ELF-1 (cell line): ENCODE measurements at places on chromosomes 13 and 19.
A peak's percentile ranks its signal among the peaks of the same experiment; 100 is the strongest.

DNA sequence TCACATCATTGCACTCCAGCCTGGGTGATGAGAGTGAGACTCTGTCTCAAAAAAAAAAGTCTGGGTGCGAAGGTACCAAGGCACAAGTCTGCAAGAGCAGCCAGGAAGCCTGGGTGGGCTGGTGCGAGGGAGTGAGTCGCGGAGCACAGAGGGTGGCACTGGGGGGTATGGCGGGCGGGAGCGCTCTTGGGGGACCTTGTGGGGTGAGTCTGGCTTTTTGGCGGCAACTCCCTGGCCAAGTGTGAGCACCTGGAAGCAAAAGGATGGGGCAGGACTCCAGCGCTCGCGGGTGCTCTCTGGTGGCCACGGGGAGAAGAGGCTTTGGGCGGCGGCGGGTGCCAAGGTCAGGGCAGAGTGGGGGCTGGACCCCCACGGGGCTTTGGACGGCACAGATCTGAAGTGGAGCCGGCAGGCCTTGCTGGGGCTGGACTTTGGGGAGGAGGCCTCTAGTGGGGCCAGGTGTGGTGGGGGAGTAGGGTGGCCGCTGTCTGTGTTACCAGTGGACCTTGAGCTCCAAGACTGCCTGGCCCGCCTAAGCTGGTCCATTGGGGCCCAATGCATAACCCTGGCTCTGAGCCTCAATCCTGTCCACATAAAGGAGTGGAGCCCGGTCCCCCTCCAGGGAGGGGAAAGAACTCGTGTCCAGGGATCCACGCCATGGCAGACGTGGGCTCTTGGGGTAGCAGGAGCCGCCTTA is 1.6 kb downstream of the P2RY11 start:
- DNase-seq = peak; percentile 77

GRCh38 chr13:21579754-21580316 is 24.1 kb downstream of the MICU2 start:
- DNase-seq = no peak

- no peak for DNase-seq
These were observed 18.0 kb downstream of the PRAM1 start for GRCh38 chr19:8484331-8484894.

- peak; percentile 93 for DNase-seq
These were observed 2.4 kb downstream of the GDF15 start for GRCh38 chr19:18388100-18388959.

- DNase-seq = no peak
These were observed 3.1 kb upstream of the LYPD3 start for GRCh38 chr19:43468354-43469159.

GRCh38 chr13:66195238-66195637 is 1034.9 kb downstream of the PCDH9 start:
- DNase-seq = no peak

DNA sequence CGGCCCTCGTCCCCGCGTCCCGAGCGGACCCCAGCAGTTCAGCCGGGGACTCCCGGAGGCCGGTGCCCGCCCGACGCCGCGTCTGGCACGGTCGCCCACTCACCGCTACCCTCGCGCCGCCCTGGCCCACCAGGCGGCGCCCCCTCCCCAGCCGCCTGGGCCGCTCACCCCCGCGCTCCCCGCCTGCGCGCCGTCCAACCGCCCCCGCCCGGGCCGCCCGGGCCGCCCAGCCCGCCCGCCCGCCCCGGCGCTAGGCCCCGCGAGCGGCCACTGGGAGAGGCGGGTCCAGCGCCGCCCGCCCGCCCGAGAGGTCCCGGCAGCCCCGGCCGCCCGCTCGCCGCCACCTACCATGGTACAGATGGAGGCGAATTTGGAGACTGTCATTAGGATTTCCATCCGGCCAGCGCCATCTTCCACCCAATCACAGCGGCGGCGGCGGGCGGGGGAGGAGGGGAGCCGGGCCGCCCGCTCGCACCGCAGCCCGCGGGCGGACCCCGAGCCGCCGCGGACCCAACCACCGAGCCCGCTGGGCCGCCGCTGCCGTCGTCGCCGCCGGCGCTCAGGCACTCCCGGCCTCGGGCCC is at the start of gene USP12:
USP12 (minus strand) TSS at position 568 of the 583 bp plus-strand sequence; CDS start at position 396, 172 bp downstream.
- peak; percentile 32 for DNase-seq

DNA sequence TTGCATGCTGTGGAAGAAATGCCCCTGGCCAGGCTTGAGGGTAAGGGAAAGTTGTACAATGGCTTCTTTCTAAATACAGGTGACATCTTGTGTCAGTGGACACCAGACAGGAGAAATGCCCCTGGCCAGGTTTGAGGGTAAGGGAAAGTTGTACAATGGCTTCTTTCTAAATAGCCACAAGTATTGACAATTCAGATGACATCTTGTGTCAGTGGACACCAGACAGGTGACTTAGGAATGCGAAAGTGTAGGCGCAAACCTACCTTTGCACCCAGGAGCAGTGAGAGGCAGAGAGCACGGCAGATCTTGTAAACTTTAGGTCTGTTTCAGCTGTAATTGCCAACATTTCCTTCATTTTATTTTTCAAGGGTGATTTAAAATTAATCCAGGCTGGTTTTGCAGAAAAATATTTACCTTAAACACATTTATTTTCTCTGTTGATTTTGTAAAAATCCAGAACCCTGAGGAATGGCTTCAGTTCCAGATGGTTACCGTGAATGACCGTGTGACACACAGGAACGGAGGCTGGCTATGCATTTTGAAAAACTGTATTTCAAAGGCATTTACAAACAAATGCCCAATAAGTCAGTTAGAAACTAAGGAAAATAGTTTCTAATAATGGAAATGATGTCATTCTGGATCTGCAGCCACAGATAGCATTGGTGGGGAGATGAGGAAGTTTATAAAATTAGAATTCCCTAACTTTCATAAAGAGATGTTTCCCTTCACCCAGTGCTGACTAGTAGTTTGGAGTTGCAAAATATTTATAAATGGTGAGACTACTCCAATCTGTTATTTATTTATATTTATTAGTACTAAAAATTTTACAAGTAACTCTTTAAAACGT is 34.9 kb downstream of the TNFSF13B start:
- no peak for DNase-seq

DNA sequence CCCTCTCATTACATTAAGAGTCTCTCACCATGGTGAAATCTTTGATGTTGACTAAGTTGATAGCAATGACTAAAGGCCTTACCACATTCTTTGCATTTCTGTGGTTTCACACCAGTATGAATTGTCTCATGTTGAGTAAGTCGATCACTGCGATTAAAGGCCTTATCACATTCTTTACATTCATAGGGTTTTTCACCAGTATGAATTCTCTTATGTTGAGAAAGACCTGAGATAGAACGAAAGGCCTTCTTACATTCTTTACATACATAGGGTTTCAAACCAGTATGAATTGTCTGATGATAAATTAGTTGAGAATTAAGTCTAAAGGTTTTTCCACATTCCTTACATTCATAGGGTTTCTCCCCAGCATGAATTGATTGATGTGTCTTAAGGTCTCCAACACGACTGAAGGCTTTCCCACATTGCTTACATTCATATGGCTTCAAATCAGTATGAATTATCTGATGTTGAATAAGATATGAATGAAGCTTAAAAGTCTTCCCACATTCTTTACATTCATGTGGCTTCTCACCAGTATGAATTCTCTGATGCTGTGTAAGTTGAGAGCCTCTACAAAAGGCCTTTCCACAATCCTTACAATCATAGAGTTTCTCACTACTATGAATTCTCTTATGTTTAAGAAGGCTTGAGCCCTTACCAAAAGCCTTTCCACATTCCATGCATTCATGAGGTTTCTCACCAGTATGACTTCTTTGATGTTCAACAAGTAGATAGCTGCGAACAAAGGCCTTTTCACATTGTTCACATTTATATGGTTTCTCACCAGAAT is 45.6 kb downstream of the ZNF283 start:
- DNase-seq = no peak

- DNase-seq = no peak
These were observed 48.6 kb downstream of the SCEL start for GRCh38 chr13:77584106-77584505.

GRCh38 chr13:104024416-104025170 is 958.4 kb upstream of the SLC10A2 start:
- no peak for DNase-seq

DNA sequence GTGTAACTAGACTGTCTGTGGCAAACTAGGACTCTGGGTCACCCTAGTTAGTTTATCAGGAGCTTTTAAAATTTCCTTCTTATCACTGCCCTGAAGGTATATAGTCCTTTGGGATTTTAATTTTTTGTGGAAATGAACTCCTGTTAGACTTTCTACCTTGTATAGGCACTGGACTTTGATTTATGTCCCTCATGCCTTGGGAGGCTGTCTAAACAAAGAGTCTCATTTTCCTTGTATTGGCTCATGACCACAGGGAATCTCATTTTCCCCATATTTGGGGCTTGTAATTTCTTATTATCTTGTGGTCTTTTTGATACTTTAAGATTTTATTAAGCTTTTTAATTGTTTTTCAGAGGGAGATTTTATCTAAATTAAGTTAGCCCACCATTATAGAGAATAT is 21.4 kb downstream of the KCTD4 start:
- DNase-seq = no peak

DNA sequence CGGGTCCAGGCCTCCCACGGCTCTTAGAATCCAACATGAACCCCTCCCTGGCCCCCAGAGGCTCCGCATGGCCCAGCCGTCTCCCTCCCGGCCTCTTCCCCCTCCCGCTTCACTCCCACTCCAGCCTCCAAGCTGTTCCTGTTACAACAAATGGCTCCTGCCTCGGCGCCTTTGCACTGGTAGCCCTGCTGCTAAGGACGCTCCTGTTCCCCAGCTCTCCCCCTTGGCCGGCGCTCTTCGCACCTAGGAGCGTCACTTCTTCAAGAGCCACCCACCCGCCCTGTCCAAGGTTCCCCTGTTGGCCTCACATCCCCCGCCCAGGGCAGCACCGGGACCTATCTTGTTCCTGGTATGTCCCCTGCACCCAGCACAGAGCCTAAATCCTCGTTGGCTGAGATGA is 9.4 kb downstream of the CCDC124 start:
- no peak for DNase-seq

GRCh38 chr13:40460116-40460515 is 206.3 kb downstream of the FOXO1 start:
- no peak for DNase-seq

GRCh38 chr13:30421093-30422053 is 920 bp upstream of the UBE2L5 start:
- DNase-seq = peak; percentile 80

DNA sequence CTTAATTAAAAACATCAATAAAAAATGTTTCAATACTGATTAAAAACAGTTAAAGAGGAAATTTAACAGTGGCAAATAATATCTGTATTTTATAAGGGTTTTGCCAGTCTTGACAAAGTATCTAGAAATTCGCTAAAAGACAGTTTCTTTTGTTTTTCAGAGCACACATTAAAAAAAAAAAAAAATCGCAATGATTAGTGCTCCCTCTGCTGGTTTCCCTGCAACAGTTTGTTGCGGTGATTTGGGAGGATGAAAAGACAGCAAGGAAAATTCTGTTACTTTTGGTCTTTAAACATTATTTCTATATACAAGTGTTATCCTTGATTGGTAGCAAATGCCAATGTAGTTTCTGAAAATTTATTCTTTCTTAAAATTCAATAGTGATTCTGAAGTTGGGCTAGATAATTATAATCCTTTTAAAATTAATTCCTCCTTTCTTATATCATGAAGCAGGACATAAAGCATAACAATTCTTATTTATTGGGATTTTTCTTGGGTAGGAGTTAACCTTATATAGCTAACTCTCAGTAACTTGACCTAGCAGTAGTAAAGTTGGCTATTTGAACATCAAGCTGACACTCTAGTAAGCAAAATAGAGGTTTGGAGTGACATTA is 23.1 kb upstream of the SPRY2 start:
- DNase-seq = peak; percentile 18

DNA sequence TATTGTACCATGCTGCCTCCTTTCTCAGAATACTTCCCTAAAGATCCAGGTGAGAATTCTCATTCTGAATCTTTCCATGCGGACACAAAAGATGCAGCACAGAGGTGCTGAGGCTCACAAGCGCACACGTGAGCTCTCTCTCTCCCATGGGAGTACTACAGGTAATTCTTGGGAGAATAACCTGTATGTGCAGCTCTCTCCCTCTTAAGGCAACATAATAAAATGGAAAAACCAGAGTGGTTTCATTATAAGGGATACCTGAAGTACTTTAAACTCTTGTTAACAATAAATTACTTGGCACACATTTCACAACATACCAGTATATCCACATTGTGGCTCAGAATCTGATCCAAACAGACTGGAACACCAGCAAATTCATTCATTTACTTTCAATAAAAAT is 40.4 kb downstream of the INTS6 start:
- no peak for DNase-seq

- DNase-seq = no peak
These were observed 87.8 kb downstream of the KLF12 start for GRCh38 chr13:74046431-74046830.

DNA sequence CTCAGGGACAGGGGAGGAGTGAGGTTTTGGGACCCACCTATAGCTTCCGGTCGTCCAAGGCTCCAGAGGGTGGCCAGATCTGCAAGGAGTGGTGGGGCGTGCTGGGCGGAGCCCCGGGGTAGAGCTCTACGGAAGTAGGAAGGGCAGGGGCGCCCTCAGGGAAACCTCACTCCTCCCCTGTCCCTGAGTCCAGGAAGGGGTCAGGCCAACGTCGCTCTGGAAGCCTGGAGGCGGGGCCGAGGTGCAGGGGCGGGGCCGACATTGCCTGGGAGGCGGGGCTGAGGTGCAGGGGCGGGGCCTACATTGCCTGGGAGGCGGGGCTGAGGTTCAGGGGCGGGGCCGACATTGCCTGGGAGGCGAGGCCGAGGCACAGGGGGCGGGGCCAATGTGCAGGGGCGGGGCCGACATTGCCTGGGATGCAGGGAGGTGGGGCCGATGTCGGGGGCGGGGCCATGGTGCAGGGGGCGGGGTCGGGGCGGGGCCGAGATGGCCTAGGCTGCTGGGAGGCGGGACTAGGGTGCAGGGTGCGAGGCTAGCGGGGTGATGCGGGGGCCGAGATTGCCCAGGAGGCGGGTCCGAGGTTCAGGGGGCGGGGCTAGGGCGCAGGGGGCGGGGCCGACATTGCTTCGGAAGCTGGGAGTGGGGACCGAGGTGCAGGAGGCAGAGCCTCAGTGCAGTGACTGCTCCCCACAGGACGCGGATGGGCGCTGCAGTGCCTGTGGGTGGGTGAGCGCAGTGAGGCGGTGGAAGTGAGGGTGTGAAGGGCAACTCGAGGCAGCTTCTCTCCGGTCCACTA is 4.9 kb upstream of the PALM start:
- peak; percentile 79 for DNase-seq

- DNase-seq = peak; percentile 58
These were observed 13.2 kb upstream of the UQCR11 start for GRCh38 chr19:1618157-1619093.

DNA sequence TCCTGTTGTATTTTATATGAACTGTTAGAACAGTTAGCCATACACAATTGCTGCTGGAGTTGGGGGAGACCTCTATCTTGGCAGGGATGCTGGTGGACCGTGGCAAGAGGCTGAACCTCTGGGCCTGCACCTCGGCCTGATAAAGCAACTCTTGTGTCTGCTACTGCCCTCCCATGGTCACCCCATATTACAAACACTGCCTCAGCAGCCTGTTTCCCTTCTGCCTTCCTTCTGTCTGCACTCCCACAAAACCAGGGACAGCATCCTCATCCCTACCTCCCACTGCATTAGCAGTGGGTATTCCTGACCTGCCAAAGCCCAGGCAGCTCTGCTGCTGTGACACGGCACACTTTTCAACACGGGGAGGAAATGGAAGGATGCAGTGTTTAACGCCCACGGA is 456.4 kb downstream of the FGF14 start:
- DNase-seq = no peak
